ENCODE measurements at places on chromosomes 3 and 15. TPM values are rescaled to one million over a fixed set of nuclear protein-coding genes. Genes with fewer than 3 reads are reported as not detected.

ZNF385D gene
- 7.2 TPM for total RNA-seq

DNA sequence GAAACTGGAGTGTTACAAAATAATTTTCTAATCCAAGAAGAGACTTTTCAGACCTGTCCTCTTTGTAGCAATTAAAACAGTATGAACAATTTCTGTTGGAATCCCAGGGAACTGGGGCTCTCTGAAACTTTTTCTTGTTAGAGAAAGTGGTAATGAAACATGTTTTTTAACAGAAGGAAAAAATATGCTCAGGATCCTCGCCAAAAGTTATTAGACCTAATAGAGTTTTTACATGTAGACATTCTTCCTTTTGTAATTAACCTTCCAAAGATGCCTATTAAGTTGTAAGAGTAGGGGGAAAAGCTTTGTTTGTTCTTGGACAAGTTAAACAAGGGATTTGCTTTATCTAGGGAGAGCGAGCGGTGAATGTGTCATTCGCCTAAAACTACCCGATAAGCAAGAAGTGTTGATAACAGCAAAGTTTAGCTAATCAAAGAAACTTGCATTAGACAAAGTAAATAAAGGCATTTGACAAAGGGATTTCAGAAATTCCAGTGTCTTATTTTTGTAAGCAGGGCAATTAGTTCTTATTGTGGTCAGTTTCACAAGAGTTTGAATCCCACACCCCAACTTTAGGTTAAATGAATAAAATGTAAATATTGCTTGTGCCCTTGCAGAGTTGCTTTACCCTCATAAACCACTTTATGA lies 2.3 kb downstream of the RARB start:
- no peak for DNase-seq

- no peak for DNase-seq
These were observed 291.2 kb upstream of the STT3B start for GRCh38 chr3:31241533-31241932.

IQCF5 gene
- total RNA-seq, result not detected

MINDY4B gene
- not detected for total RNA-seq

DNA sequence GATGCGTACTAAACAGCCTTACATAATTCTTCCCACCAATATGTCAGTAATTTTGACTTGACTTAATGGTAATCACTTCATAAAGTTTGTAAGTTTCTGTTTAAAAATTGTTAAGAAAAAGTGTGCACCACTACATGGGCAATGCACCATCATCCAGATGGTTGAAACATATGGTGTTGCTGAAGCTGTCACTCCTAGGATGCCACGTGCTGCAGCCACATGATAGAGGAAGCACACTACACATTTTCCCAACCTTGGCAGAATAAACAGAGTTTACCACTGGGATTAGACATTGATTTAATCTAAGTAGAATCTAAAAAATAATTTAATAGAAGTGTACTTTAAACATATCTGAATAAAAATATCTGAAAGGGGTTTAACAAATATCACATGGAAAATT lies 1209.9 kb downstream of the NSUN3 start:
- DNase-seq, result no peak

PIAS1 gene
- 56.6 TPM for total RNA-seq

- DNase-seq, result peak; percentile 72
These were observed 24.9 kb downstream of the SIAH2 start for GRCh38 chr3:150737874-150738679.
